ENCODE measurements at places on chromosomes 2 and 18. TPM values are rescaled to one million over a fixed set of nuclear protein-coding genes. Genes with fewer than 3 reads are reported as not detected.

Gene CPLX4
- total RNA-seq: not detected

Gene SERPINB12
- not detected for total RNA-seq

Gene CD207
- not detected for total RNA-seq

Gene KIF1A
- total RNA-seq: not detected

DNA sequence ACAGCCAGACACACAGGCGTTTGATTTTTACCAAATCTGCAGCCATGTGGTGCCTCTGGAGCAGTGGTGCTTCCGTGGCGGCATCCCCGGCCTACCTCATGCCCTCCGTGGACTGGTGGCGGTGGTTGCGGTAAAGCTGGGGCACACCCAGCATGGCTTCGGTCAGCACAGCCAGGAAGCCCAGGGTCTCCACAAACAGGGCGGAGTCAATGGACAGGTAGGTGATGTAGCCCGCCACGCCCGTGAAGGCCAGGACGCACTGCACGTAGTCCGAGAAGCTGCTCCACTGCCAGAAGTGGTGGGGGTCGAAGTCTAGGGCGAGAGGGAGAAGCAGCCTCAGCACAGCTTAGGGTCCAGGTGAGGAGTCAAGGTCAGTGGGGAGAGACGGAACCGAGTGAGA, 32.4 kb downstream of the SLC66A2 start:
- H3K36me3 ChIP-seq: peaks cover 39% of the 10 kb centered on the region
- peaks cover 8% of the 10 kb centered on the region for H3K4me1 ChIP-seq
- no peak for DNase-seq
- H3K27ac ChIP-seq: no peak overlapping the region

GRCh38 chr2:207312006-207312356, 146.2 kb upstream of the KLF7 start:
- no peaks in the 10 kb centered on the region for H3K36me3 ChIP-seq
- no peaks in the 10 kb centered on the region for H3K4me1 ChIP-seq
- H3K27ac ChIP-seq: no peak overlapping the region
- DNase-seq: no peak
- no peak overlapping the region for H3K4me3 ChIP-seq

DNA sequence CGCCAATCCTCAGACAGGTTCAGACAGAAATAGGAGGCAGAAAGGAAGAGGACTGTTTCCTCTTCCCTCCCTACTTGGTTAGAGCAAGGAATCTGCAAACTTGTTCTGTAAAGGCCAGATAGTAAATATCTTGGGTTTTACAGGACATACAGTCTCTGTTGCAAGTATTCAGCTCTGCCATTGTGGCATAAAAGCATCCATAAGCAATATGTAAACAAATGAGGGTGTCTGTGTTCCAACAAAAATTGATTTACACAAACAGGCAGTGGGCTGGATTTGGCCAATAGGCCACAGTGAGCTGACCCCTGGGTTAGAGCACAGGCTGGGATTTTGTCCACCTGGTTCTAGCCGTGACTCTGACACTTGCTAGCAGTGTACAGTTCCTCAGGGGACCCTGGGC, 89.4 kb downstream of the NRP2 start:
- H3K4me3 ChIP-seq: no peak overlapping the region
- peaks cover 4% of the 10 kb centered on the region for H3K4me1 ChIP-seq
- H3K36me3 ChIP-seq: no peaks in the 10 kb centered on the region
- no peak for DNase-seq
- no peak overlapping the region for H3K27ac ChIP-seq

DNA sequence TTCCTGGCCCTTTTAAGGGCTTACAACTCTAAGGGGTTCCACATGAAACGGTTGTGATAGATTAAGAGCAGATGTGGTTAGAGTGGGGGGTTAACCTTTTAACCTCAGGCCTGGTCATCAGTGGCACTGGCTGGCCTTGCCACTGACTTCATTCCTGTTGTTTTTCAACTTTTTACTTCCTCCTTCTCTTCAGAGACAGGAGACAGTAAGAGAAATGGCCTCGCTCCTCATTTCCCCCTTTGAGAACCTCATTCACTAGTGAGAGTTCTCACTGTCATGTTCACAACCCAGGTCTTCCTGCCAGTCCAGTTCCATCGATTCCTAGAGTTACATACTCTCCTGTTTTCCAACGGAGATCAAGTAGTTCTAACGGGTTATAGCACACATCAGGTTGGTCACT, 101.6 kb upstream of the SLC1A4 start:
- no peak overlapping the region for H3K27ac ChIP-seq
- DNase-seq: no peak
- no peaks in the 10 kb centered on the region for H3K4me1 ChIP-seq
- no peak overlapping the region for H3K4me3 ChIP-seq
- peaks cover 7% of the 10 kb centered on the region for H3K36me3 ChIP-seq
- no peaks in the 10 kb centered on the region for H3K27me3 ChIP-seq

DNA sequence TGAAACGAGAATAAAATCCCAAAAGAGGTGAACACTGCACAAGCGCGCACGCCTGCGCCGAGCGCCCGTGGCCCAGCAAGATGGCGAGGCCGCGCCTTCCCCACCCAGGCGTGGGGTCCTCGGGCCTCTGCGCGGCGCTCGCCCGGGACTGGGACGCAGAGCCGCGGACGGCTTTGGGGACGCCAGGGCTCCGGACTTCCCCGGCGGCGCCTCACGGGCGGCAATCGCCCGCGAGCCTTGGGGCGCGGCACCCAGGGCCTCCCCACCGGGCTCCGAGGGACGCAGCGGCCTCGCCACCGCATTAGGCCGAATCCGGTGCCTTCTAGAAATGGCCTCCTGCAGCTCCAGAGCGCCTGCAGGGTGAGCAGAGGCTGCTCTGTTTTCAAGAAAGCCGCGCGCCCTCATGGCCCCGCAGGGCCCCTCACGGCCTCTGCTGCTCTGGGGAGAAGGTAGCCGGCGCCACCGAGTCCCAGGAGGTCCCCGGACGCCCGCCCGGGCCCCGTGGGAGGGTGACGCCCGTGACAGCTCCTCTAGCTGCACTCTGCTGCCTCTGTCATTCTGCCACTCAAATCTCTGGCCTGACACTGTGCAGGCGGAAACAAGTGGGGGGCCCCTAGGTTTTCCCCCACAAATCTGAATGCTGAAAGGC, 35.9 kb upstream of the POMC start:
- H3K36me3 ChIP-seq: no peaks in the 10 kb centered on the region
- H3K4me1 ChIP-seq: peaks cover 44% of the 10 kb centered on the region
- DNase-seq: peak; percentile 76
- H3K27ac ChIP-seq: no peak overlapping the region

DNA sequence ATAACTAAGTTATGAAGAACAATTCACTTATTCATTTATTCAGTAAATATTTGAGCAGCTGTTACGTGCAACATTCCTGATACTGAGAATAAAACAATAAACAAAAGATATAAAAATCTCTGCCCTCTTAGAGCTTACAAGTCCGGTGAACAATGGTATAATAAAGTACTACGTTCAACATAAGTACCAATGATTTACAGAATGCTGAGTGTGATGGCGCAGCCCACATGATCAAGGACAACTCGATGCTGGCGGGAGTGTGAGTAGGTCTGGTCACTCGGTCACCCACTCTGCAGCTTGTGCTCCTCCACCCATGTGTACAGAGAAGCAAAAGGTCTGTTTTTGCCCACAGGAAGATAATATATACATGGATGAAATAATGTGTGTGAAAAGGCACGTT, 254.3 kb downstream of the BCL11A start:
- no peaks in the 10 kb centered on the region for H3K36me3 ChIP-seq
- peaks cover 37% of the 10 kb centered on the region for H3K4me1 ChIP-seq
- no peak overlapping the region for H3K27ac ChIP-seq
- no peaks in the 10 kb centered on the region for H3K27me3 ChIP-seq

GRCh38 chr2:66899109-66899508, 464.2 kb downstream of the MEIS1 start:
- H3K4me3 ChIP-seq: no peak overlapping the region
- H3K4me1 ChIP-seq: no peaks in the 10 kb centered on the region
- DNase-seq: no peak
- H3K27ac ChIP-seq: no peak overlapping the region

GRCh38 chr2:41856946-41857345, 190.9 kb upstream of the PKDCC start:
- H3K4me1 ChIP-seq: peaks cover 6% of the 10 kb centered on the region
- no peak overlapping the region for H3K4me3 ChIP-seq
- DNase-seq: no peak
- H3K27me3 ChIP-seq: no peaks in the 10 kb centered on the region
- no peak overlapping the region for H3K27ac ChIP-seq

DNA sequence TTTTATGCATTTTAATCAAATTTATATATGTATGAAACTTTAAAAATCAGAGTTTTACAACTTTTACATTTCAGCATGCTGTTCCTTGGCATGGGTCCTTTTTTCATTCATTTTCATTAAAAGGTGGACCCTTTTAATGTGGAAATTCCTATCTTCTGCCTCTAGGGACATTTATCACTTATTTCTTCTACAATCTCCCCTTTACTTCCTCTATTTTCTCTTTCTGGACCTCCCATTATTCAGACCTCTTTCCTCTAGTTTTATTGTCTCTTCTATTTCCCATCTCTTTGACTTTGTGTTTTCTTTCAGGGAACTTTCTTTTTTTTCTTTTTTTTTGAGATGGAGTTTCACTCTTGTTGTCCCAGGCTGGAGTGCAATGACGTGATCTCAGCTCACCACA, 5.7 kb downstream of the PROC start:
- H3K36me3 ChIP-seq: no peaks in the 10 kb centered on the region
- H3K4me3 ChIP-seq: peak overlapping the region; percentile 27
- H3K4me1 ChIP-seq: peaks cover 15% of the 10 kb centered on the region
- DNase-seq: no peak
- no peak overlapping the region for H3K27ac ChIP-seq
- H3K27me3 ChIP-seq: no peaks in the 10 kb centered on the region

GRCh38 chr2:113980946-113981345, 91.1 kb downstream of the ACTR3 start:
- no peaks in the 10 kb centered on the region for H3K36me3 ChIP-seq
- H3K27ac ChIP-seq: no peak overlapping the region
- no peaks in the 10 kb centered on the region for H3K27me3 ChIP-seq
- H3K4me1 ChIP-seq: no peaks in the 10 kb centered on the region
